ENCODE measurements at places on chromosomes 13 and 19. TPM values are rescaled to one million over a fixed set of nuclear protein-coding genes. Genes with fewer than 3 reads are reported as not detected.

DNA sequence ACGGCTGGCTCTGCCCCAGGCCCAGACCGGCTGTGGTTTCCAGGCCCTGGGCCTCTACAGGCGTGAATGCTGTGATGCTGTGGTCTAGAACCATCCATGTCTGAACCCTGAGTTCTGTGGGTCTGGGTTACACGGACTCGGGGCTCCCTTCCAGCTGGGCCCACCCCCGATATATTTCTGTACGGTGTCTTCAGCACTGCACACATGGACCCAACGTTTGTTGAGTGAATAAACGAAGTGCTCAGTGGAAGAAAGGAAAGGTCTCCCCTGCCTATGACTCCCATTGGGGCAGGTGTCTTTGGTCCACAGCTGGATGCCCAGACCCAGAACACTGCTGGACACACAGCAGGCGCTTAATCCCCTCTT lies 6.7 kb downstream of the TEKTIP1 start:
- DNase-seq = no peak

GRCh38 chr13:23963947-23964346 lies 66.6 kb upstream of the C1QTNF9B start:
- no peak for DNase-seq

Gene RNF17
- not detected for total RNA-seq

DNA sequence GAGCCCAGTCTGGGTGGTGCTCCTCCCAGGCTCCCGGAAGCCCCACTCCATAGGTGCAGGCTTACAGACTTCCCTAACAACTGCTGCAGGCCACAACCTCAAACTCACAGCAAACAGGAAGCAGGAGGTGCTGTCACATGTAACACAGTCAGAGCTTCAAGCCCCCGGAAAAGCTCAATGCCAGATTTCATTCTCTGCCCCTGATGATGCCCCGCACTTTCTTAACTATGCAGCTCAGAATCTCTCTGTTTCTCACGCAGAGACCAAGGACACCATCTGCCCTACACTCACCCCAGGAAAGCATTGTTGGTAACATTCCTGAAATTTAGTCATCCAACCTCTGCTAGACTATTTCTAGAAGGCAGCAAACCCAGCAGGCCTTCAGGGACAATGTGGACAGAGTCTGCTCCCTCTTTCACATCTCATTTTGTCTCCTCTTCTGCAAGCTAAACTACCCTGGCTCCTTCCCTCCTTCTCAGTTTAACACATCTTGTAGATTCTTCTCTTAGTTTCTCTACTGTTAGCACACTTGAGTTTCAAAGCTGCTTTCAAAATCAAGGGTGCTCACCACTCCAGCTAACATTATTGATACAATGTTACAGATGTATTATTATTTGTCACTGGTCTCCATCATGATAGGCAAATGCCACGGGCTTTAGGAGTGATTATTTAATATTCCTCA lies 162.5 kb downstream of the KCTD12 start:
- DNase-seq = peak; percentile 12

Gene IFNL1
- total RNA-seq = not detected

GRCh38 chr19:1474011-1474764 lies 4.8 kb downstream of the C19orf25 start:
- DNase-seq = no peak

Gene SPC24
- 2.5 TPM for total RNA-seq

Gene MTMR6
- 18.7 TPM for total RNA-seq

GRCh38 chr13:80979035-80979641 lies 638.2 kb upstream of the SPRY2 start:
- DNase-seq = no peak

DNA sequence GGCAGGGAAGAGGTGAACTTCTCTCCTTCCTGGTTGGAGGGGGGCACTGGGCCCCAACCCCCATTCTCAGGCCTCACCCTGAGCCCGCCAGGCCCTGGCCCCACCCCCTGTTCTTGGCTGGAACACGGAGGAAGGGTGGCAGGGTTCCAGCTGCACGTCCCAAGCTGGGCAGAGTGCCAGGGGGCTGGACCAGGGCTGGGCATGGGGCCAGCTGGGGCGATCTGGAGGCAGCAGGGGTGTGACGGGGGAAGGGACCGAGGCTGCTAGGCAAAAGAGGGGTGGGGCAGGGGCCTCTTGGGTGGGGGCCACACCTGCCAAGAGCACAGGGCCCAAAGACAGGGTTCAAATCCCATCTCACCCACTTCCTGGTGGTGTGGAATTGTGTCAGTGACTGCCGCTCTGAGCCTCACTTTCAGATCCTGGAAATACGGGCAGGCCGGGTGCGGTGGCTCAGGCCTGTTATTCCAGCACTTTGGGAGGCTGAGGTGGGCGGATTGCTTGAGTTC lies 2.2 kb downstream of the HIF3A start:
- DNase-seq = peak; percentile 97

Gene KIR3DL2
- not detected for total RNA-seq

DNA sequence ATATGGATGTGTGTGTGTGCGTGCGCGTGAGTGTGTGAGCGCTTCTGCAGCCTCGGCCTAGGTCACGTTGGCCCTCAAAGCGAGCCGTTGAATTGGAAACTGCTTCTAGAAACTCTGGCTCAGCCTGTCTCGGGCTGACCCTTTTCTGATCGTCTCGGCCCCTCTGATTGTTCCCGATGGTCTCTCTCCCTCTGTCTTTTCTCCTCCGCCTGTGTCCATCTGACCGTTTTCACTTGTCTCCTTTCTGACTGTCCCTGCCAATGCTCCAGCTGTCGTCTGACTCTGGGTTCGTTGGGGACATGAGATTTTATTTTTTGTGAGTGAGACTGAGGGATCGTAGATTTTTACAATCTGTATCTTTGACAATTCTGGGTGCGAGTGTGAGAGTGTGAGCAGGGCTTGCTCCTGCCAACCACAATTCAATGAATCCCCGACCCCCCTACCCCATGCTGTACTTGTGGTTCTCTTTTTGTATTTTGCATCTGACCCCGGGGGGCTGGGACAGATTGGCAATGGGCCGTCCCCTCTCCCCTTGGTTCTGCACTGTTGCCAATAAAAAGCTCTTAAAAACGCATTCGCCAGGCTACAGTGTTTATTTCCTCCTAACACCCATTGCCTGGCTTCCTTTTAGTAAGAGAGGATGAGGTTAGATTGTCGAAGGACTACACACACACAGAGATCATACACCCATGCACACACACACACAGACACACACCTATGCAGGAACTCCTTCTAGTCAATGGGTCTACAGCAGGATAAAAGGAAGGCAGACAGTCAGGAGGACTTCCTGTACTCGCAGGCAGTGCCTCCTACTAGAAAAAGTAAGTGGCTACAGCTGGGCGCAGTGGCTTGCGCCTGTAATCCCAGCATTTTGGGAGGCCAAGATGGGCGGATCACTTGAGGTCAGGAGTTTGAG lies 7.1 kb downstream of the FOSB start:
- no peak for DNase-seq

Gene HSPB6
- total RNA-seq = 1,155 TPM

Gene CLEC17A
- total RNA-seq = not detected
